ENCODE measurements at places on chromosomes 13 and 19. TPM values are rescaled to one million over a fixed set of nuclear protein-coding genes. Genes with fewer than 3 reads are reported as not detected.

DNA sequence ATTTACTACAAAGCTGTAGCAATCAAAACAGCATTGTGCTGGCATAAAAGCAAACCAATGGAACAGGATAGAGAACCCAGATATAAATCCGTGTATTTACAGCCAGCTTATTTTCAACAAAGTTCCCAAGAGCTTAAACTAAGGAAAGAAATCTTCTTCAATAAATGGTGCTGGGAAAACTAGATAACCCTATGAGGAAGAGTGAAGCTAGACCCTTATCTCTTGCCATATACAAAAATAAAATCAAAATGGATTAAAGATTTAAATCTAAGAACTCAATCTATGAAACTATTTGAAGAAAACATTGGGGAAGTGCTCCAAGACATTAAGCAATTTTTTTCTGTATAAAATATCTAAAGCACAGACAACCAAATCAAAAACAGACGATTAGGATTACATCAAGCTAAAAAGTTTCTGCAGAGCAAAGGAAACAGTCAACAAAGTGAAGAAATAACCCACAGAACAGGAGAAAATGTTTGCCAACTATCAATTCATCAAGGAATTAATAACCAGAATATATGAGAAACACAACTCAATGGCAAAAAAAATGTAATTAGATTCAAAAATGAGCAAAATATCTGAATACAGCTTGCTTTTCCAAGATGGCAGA, 480.7 kb downstream of the LMO7 start:
- no peak overlapping the region for H3K4me3 ChIP-seq
- no peak overlapping the region for H3K27ac ChIP-seq
- H3K4me1 ChIP-seq = no peaks in the 10 kb centered on the region
- no peaks in the 10 kb centered on the region for H3K36me3 ChIP-seq
- H3K27me3 ChIP-seq = no peaks in the 10 kb centered on the region

NCAN gene
- not detected for total RNA-seq

- no peak for DNase-seq
- no peaks in the 10 kb centered on the region for H3K4me1 ChIP-seq
- H3K27me3 ChIP-seq = peaks cover 5% of the 10 kb centered on the region
- no peak overlapping the region for H3K4me3 ChIP-seq
These were observed 14.1 kb downstream of the PLPP2 start for GRCh38 chr19:277131-277530.

DNA sequence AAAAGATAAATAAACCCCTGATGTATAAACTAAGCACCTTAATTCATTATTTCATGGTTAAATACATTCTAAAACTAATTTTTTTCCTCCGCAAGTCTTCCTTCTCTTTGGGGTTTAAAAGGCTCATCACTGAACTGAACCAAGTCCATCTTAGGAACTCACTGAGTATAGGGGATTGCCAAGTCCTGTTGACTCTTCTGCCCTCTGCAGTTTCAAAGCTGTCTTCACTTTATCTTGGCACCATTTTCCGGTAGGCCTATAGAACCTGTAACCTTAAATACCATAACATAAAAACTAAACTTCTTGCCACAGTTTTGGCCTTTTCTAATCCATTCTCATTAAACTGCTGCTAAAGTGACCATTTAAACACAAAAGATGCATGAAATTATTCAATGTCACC, 66.5 kb upstream of the USPL1 start:
- H3K4me3 ChIP-seq = no peak overlapping the region
- no peaks in the 10 kb centered on the region for H3K27me3 ChIP-seq
- H3K36me3 ChIP-seq = no peaks in the 10 kb centered on the region
- no peaks in the 10 kb centered on the region for H3K4me1 ChIP-seq

GRCh38 chr13:33730619-33731018, 87.3 kb upstream of the RFC3 start:
- no peak overlapping the region for H3K4me3 ChIP-seq
- H3K4me1 ChIP-seq = no peaks in the 10 kb centered on the region
- DNase-seq = no peak
- H3K27me3 ChIP-seq = no peaks in the 10 kb centered on the region

All from adrenal gland (tissue), 19 donors.